ENCODE measurements at places on chromosomes 7 and 10.

DNA sequence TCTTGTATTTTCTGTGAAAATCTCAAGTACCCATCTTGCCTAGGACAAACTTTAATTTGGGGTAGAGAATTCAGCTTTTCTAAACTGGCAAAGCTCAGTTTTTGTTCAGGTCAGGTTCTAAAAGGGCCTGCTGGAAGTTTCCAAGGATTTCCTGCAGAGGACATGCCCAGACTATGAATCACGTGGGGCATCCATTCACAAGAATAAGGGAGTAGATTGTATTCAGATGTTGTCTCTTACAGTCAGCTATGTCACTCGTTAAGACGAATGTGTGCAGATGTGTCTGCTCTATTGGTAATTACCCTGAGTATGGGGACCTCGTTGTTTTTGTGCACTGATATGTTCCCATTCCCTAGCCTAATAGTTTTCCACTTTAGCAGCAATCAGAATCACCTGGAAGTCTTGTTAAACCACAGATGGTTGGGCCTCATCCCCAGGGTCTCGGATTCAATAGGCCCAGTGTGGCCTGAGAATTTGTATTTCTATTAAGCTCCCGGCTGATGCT, 81.0 kb upstream of the ITPRID1 start:
- DNase-seq, result no peak

DNA sequence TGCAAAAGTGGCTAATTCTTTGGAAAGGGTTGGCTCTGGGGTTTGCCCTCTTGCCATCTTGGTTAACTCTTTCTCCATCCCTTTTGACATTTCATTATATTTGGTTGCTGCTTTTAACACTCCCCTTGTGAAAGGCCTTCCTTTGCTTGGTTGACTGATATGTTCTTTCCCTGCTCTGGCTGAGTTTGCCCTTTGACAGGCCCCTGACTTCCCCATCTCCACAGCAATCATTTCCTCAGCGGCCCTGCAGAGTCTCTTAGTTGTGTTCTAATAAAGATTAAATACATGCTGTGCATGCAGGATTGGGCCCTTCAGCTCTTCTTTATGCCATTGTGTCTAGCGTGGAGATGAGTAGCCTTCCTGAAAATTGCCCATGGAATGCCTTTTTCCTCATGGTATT, 84.5 kb upstream of the CSTF2T start:
- no peak for DNase-seq

DNA sequence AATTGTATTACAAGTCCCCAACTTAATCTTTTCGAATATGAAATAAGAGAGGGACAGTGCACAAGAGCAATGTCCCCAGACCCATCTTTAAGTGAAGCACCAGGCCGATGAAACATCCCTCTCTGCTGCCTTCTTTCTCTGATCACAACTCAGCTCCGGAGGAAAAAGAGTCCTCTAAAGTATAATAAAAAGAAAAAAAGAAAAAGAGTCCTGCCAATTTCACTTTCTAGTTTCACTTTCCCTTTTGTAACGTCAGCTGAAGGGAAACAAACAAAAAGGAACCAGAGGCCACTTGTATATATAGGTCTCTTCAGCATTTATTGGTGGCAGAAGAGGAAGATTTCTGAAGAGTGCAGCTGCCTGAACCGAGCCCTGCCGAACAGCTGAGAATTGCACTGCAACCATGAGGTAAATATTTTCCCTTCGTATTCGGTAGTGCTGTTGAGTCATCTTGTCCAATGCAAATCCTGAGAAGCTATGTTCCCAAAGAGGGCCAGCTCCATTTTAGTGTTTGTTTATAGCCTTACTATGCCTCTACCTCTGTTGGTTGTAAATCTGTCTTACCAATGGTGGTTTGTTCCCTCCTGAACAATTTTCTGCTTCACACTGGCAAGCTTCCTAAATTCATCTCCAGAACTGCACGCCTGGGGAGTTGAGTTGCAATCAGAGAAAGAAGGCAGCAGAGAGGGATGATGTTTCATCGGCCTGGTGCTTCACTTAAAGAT, at the start of gene IFIT2:
Gene IFIT2 (plus strand): TSS at position 326 of the 725 bp plus-strand sequence. CDS start 78 bp downstream, at position 404.
- peak; percentile 54 for DNase-seq

DNA sequence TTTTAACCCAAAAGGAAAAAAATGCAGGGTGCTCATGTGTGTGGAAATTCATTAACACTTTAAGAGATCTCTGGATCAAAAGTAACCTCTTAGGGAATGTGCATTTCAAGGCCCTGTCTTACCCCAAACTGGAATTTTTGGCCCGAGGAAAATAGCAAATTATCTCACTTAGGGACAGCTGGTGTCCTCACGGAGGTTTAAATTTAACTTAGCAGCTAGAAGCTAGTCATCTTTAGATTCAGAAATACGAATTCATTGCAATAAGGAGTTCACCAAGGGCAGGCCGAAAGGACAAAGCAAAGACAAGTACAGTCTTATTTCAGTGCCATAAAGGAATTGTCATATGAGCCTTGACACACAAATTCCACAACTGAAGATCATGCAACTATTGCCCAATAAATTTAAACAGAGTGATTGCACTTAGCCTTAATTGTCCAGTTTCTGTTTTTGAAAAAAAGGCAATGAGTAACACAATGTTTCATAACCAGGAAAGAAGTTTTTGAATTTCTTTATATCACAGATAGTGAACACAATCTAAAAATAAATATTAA, 22.4 kb upstream of the SEMA3C start:
- DNase-seq, result no peak

DNA sequence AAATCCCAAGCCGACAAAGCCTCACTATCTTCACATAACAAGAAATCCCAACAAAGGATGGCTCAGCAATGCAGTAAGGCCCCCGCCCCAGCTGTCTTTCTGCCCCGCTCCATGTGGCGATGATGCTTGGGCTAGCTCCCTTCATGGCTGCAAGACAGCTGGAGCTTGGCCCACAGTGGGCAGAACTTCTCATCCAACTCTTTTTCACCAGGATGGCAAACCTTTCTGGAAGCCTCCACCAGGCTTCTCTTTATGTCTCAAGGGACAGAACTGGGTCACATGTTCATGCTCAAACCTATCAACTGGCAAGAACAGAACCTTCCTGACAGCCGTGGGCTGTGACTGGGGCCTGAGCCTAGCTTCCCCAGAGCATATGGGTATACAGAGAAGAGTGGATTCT, 260.5 kb upstream of the MKLN1 start:
- DNase-seq, result no peak

DNA sequence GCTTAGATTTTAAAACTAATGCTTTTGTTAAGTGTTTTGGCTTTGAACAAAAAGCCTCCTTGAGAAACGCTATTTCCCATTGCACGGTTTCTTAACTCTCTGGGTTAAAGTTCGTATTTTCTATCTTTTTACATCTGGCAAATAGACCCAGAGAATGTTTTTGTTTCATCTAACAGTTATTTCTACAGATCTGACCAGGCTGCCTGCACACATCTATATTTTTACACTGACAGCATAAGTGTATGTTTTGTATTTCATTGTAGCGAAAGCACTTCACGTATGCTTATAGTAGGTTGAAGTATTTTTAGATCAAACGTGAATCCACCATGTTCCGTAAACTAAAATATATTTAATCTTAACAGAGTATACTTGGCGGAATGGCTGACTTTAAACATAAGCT, 477.3 kb downstream of the SDK1 start:
- DNase-seq, result no peak

- no peak for DNase-seq
Observed at GRCh38 chr10:89458291-89458690, 43.9 kb downstream of the IFIT5 start.

DNA sequence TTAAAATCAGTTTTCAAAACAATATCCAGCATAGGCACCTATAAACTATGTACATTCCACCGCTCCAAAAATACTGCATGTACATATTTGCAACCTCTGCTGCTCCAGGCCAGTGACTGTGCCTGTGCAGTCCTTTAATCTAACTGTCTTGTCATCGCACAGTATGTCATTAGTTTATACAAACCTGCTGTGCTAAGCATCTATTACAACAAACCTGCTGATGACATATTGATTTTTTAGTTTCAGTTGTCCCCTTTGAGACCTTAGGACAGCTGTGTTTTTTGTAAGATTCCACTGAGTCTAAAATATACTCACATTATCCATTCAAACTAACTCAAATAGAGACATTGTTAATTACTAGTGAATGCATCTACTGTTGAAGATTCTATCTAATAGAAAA, 33.1 kb downstream of the SEMA3C start:
- DNase-seq, result no peak

DNA sequence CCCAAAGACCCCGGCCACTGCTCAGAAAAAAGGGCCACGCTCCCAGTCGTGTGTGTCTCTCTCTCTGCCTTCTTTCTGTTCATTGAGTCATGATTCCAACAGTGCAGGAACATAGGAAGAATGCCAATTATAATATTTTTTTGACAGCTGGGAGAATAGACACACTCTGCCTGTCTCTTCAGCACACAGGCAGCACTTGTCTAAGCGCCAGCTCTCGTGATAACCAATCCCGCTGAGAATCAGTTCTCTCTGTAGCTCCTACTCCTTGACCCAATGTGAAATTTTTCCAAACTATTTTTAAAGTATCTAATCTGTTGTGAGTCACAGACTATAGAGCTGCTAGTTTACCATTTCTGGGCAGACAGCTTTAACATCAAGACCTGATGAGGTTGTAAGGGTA, 145.7 kb upstream of the RHEB start:
- no peak for DNase-seq

DNA sequence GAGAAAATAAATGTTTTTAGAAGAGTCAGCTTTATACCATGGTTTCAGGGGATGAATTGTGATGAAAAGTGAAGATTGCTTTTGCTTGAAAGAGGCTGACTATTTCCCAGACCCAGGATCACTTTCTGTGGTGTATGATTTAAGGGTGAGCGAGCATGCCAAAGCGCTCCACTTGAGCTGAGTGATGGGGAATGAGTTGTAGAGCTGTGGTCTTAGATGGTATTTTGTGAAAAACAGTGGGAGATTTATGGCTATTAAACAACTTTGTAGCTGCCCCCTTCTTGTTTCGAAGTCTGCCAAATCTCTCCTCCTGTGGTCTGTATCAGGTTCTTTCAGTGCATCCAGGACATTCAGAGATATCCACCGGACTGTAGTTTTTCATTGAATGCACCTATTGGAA, 888.2 kb downstream of the LRMDA start:
- no peak for DNase-seq
